Calu3 (cell line): ENCODE measurements at places on chromosomes 4 and X. TPM values are rescaled to one million over a fixed set of nuclear protein-coding genes. Genes with fewer than 3 reads are reported as not detected.
A peak's percentile ranks its signal among the peaks of the same experiment; 100 is the strongest.

Gene UGT2B15
- 0.50 and 0.98 TPM in 2 replicates for total RNA-seq

DNA sequence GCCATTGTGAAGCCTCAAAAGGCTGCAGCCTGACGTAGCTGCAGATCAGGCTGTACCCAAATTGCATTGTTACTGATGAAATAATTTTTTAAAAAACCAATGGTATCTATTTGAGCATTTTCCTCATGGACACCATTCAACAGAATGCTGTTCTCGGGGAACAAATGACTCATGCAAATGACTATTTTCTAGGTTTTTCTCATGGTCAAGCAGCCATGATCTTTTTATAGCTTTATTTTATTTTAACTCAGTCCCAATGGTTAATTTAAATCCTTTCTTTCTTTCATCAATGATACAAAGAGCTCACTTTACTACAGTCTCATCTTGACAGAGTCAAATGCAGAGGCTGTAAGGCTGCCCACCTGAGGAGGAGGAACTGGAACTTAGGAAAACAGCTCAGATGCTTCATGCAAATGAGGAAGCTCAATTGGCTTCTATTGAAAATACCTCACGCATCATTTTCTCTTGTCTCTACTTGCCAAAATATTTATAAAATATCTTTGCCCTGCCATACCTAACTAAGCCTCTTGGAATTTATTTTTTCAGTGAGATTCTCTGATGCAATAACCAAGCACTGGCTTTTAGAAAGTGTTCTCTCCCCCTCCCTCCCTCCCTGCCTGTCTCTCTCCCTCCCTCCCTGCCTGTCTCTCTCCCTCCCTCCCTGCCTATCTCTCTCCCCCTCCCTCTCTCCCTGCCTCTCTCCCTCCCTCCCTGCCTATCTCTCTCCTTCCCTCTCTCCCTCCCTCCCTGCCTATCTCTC lies 81.0 kb downstream of the SORBS2 start:
- H3K27me3 ChIP-seq, result no peaks in the 10 kb centered on the region
- H3K27ac ChIP-seq, result no peak overlapping the region
- no peaks in the 10 kb centered on the region for H3K36me3 ChIP-seq

DNA sequence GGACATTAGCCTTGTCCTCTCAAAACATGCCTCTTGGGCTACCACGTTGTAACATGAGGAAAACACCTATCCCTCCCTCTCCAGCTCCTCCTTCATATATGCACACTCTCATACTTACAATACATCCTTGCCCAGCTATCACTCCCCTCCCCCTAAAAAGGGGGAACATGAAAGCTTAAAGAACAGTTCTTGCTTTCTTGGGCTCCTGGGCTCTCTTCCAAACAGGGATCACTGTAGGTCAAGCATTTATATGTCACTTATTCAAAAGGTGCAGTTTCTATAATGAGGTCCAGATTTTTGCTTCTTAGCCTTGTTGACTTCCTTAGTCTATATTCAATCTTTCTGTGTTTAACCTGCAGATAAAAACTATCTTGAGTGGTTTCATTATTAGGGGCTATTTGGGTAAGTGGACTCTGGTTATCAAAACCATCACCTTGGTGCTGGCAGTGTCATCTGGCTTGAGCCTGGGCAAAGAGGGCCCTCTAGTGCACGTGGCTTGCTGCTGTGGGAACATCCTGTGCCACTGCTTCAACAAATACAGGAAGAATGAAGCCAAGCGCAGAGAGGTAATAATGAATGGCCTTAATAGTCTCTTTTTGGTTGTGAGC lies 119.4 kb downstream of the AKAP4 start:
- H3K4me3 ChIP-seq, result no peak overlapping the region
- no peaks in the 10 kb centered on the region for H3K36me3 ChIP-seq
- DNase-seq, result peak; percentile 54

Gene PABPC1L2A
- total RNA-seq, result not detected in 2 replicates

DNA sequence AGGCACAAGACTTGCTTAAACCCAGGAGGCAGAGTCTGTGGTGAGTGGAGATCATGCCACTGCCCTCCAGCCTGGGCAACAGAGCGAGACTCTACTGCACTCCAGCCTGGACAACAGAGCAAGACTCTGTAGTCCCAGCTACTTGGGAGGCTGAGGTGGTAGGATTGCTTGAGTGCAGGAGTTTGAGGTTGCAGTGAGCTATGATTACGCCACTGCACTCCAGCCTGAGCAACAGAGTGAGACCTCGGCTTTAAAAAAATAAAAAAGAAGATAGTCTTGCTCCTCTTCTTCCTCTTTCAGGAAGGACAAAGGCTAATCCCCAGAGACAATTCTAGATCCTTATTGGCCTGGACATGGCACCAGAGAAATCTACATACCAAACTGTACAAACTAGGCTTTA lies 5.7 kb upstream of the PPEF2 start:
- no peak for DNase-seq
- no peak overlapping the region for H3K4me3 ChIP-seq
- H3K36me3 ChIP-seq, result no peaks in the 10 kb centered on the region
- H3K4me1 ChIP-seq, result no peaks in the 10 kb centered on the region
- no peak overlapping the region for H3K27ac ChIP-seq
- no peaks in the 10 kb centered on the region for H3K27me3 ChIP-seq

- peaks cover 13% of the 10 kb centered on the region for H3K27me3 ChIP-seq
- H3K4me1 ChIP-seq, result no peaks in the 10 kb centered on the region
- H3K27ac ChIP-seq, result no peak overlapping the region
- DNase-seq, result no peak
- no peaks in the 10 kb centered on the region for H3K36me3 ChIP-seq
- H3K4me3 ChIP-seq, result no peak overlapping the region
These were observed 193.5 kb upstream of the C1QTNF7 start for GRCh38 chr4:15234116-15234855.

DNA sequence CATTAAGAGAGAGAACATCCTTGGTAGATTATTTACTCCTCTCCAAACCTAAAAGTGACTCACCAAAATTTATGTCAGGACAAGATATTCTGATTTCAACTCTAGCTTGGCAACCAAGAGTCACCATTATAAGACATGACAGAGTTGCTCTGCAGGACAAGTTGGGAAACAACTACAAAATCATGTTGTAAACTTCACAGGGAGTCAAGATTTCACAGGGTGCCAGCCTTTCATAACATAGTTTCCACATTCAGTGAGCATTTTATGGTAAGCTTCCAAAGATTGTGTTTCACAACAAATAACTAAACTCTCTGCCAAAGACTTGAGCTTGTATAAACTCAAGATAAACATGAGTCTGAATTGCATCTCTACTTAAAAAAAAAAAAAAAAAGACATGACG lies 121.0 kb upstream of the DIAPH2 start:
- H3K4me3 ChIP-seq, result no peak overlapping the region
- no peaks in the 10 kb centered on the region for H3K4me1 ChIP-seq
- no peaks in the 10 kb centered on the region for H3K36me3 ChIP-seq
- no peak overlapping the region for H3K27ac ChIP-seq
- no peak for DNase-seq

GRCh38 chrX:6244666-6245065 lies 16.0 kb upstream of the NLGN4X start:
- no peaks in the 10 kb centered on the region for H3K27me3 ChIP-seq
- H3K4me1 ChIP-seq, result no peaks in the 10 kb centered on the region
- no peak overlapping the region for H3K4me3 ChIP-seq
- no peak for DNase-seq
- H3K27ac ChIP-seq, result no peak overlapping the region

DNA sequence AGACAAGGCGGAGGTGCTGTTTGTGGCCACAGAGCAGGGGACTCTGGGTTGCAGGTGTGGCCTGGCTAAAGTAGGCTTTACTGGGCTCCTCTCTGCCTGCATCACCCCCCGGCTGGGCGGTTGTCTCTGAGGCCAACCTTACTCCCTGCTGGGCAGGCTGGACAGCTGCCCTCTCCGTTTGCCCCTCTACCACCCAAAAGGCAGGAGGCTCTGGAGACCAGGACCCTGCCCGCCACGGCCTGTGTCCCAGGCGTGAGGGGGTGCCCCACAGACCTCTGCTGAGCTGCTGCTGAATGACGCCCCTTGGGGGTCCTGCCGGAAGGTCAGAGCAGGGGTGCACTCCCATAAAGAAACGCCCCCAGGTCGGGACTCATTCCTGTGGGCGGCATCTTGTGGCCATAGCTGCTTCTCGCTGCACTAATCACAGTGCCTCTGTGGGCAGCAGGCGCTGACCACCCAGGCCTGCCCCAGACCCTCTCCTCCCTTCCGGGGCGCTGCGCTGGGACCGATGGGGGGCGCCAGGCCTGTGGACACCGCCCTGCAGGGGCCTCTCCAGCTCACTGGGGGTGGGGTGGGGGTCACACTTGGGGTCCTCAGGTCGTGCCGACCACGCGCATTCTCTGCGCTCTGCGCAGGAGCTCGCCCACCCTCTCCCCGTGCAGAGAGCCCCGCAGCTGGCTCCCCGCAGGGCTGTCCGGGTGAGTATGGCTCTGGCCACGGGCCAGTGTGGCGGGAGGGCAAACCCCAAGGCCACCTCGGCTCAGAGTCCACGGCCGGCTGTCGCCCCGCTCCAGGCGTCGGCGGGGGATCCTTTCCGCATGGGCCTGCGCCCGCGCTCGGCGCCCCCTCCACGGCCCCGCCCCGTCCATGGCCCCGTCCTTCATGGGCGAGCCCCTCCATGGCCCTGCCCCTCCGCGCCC lies 920 bp downstream of the HTT-AS start:
- peaks cover 9% of the 10 kb centered on the region for H3K4me1 ChIP-seq
- peak overlapping the region; percentile 95 for H3K4me3 ChIP-seq
- peaks cover 14% of the 10 kb centered on the region for H3K27me3 ChIP-seq
- no peak overlapping the region for H3K27ac ChIP-seq
- DNase-seq, result no peak

DNA sequence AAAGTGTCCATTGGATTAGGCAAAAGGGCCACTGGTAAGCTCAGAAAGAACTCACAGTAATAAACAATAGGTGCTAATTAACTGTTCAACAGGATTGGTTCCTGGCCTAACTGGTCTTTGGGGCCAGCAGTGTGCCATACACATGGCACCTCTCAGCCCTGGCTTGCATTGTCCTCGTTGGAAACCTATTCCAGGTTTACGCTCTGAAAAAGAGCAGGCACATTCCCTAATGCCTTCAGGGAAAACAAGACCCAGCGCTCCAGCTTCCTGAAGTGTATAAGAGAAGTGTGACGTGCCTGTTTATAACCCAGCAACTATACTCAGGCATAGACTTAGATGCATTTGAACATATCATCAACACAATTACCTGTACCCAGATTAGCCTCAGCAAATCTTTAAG lies 51.9 kb upstream of the RBM47 start:
- H3K4me3 ChIP-seq, result no peak overlapping the region
- no peaks in the 10 kb centered on the region for H3K36me3 ChIP-seq
- no peaks in the 10 kb centered on the region for H3K4me1 ChIP-seq
- no peak for DNase-seq
- H3K27ac ChIP-seq, result no peak overlapping the region

DNA sequence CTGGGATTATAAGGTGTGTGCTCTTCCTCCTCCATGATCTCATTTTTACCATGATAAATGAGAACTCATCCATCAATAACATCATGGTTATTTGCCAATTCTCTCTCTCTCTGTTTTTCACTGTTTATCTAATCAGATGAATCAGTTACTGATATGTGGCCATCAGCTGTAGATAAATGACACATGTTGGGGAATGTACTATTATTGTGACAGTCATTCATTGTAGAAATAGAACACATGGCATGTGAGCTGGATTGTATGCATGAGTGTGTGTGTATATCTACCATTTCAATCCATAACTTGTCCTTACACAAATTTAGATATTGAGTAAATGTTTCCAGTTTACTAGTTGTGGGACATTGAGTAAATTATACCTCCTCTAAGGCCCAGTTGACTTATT lies 53.0 kb downstream of the OSTC start:
- H3K27me3 ChIP-seq, result no peaks in the 10 kb centered on the region
- no peak for DNase-seq
- no peak overlapping the region for H3K4me3 ChIP-seq
- H3K4me1 ChIP-seq, result no peaks in the 10 kb centered on the region

- no peak for DNase-seq
- no peaks in the 10 kb centered on the region for H3K27me3 ChIP-seq
- no peak overlapping the region for H3K27ac ChIP-seq
These were observed 19.6 kb downstream of the VAMP7 start for GRCh38 chrX:155900765-155901164.

Gene JADE3
- 14.8 and 17.0 TPM in 2 replicates for total RNA-seq

Gene RIBC1
- total RNA-seq, result 1.2 and 1.6 TPM in 2 replicates

DNA sequence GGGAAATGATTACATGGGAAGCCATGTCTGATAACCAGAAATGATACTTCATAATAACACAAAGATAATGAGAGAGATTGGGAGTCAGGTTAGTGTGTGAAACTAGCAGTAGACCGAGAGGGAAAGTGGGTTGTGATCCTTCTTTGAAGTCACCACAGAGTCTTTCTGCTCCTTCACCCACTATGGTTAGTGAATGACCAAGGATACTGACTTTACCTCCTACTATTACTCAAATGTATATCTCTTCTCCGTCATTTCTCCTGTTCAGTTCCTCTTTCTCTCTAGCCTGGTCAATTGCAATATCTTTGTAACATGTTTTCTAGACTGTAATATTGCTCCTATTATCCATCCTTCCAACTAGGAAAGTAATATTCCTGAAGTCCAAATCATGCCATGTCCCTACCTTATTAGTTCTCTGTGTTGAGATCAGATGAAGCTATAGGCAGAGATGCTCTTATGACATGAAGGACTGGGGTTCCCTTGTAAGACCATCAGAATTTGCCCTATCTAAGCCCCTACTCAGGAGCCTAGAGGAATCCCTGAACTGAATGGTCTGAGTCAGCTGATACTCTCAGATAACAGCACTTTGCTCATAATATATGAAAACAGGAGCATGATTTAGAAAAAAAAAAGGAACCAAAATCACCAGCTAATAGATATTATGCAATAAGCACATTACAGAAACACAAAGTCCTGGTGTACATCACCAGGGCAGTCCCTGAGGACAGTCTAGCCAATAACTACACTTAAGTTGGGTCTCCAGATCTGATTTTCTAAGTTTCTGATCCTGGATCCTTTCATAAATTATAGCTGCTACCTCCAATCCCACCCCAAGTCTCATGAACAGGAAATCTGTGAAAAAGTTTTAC lies 81.2 kb downstream of the SHROOM3 start:
- H3K4me1 ChIP-seq, result peaks cover 48% of the 10 kb centered on the region
- H3K36me3 ChIP-seq, result peaks cover 5% of the 10 kb centered on the region
- no peaks in the 10 kb centered on the region for H3K27me3 ChIP-seq
- no peak overlapping the region for H3K4me3 ChIP-seq
- H3K27ac ChIP-seq, result no peak overlapping the region

Gene TMSB15A
- 1.8 and 1.9 TPM in 2 replicates for total RNA-seq

Gene GYPA
- not detected in 2 replicates for total RNA-seq

GRCh38 chrX:120732461-120732860 lies 102.6 kb upstream of the C1GALT1C1 start:
- H3K4me3 ChIP-seq, result no peak overlapping the region
- DNase-seq, result no peak
- no peaks in the 10 kb centered on the region for H3K36me3 ChIP-seq
- no peak overlapping the region for H3K27ac ChIP-seq
- H3K4me1 ChIP-seq, result no peaks in the 10 kb centered on the region

DNA sequence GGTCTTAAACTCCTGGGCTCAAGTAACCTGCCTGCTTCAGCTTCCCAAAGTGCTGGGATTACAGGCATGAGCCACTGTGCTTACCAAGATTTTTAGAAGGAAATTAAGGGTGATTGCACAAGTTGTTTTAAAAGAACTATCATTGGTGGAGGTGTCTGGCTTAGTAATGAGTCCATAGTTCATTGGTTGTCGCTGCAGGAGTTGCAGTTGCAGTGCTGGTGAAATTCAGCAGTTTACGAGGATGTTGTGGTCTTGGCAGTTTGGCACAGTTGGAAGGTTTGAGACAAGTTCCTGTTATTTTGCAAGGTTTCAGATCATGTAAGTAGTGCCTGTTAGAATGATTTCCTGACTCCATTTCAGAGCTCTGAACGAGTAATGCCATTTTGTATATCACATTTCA lies 48.1 kb downstream of the RAB40AL start:
- peaks cover 45% of the 10 kb centered on the region for H3K27me3 ChIP-seq
- no peak for DNase-seq
- H3K36me3 ChIP-seq, result no peaks in the 10 kb centered on the region

Gene TSC22D3
- 35.1 and 48.3 TPM in 2 replicates for total RNA-seq
